ENCODE measurements at places on chromosomes 2 and 18.

- DNase-seq = no peak
Measured at GRCh38 chr2:68577183-68577582, 66.2 kb upstream of the PROKR1 start.

DNA sequence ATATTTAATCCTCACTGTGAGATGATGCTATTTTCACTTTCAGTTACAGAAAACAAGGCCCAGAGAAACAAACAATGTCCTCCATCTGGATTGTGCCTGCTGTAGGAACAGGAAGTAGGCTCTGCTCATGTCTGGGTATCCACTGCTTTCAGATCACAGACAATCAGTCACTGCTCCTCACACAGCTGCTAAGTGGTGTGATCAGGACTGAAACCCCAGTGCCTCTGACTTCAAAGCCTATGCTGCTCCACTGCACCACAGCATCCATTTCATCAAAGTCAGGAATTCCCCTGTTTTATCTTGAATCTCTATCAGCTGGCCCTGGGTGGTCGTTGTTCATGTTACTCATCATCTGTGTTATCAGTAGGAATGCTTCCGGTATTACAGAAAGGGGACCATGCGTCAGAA is 303.8 kb upstream of the TRIB2 start:
- DNase-seq = peak; percentile 12

DNA sequence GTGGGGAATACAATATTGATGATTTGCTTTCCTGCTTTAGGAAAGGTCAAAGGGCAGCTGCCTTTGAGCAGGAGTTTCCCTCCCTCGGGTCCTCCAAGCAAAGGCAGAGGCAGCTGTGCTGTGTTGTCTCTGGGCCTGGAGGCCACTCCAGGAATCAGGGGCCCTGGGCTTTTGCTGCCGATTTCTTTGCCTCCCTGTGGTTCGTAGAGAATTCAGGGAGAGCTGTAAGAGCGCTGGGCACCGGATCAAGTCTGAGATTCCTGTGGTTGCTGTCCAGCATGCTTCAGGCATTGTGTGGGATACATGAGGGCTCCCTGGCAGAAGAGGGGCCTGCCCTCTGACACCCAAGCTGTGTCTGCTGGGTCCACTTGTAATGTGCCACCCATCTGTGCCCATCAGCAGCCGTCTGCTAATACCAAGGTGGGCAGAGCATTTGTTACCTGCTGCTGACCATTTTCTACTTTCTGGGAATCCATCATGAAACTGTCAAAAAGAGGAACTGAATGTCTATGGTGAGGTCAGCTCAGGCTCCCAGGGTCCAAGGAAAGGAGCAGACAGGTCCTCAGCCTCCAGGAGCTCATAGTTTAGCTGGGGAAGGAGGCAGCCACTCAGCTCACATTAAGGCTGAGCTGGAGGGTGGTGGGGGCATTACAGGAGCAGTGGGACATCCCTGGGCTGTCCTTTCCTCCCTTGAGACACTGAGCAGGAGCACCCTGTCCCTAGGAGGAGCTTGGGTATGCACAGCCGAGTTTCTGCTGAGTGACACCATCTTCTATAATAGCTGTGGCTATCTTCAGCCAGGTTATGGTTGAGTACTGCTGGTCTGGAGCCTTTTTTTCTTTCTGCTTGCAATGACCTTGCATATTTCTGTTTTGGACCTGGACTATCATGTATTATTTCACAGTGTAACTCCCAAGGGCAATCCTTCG is 68.5 kb downstream of the CTIF start:
- DNase-seq = no peak

GRCh38 chr2:37616677-37617005 is 54.8 kb downstream of the CDC42EP3 start:
- no peak for DNase-seq

GRCh38 chr2:101815739-101816391 is 118.4 kb downstream of the MAP4K4 start:
- DNase-seq = no peak

GRCh38 chr18:61703508-61703907 is 189.3 kb downstream of the RNF152 start:
- no peak for DNase-seq

DNA sequence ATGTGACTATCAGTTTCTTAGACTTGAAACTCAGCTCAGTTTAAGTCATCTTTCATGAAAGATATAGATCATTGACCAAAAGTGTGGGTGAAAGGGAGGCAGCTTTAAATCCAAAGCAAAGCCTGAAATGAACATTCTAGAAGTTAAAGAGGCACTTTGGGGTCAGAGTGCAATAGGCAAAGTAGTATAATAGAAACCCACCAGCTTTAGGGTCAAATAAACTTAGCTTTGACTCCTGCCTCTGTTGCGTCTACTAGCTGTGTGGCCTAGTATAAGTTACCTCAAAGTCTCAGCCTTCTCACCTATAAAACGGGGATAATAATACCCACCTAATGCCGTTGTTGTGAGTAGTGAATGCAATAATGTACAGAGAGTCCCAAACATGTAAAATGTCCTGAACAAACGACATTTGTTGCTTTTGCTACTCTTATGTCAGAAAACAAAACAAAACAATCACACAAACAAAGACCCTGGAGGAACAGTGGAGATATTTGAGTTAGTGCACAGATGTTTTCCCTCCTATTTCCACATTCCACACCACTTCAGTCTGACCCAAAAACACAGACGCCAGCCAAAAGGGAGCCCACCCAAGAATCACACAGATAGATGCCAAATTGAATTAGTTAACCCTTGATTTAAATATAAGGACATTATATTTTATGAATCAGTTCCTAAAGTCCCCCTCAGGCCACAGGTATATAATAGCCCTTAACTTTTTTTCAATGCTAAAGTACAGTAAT is 657.0 kb downstream of the ARHGAP15 start:
- DNase-seq = no peak

DNA sequence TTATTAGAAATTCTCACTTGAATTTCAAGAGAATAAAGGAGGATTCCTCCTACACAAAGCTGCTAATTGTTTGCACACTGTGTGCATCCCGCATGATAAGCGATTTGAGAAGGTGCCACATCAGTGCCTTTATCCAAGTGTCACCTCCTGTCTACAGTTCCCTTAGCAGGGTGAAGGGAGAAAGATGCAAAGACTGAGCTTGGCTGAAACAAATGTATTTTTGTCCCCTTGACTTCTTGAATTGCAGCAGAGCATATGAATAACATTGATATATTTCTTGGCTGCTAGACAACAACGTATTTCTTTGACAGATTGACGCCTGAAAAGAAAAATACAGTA is 255.1 kb downstream of the NEDD4L start:
- DNase-seq = no peak

DNA sequence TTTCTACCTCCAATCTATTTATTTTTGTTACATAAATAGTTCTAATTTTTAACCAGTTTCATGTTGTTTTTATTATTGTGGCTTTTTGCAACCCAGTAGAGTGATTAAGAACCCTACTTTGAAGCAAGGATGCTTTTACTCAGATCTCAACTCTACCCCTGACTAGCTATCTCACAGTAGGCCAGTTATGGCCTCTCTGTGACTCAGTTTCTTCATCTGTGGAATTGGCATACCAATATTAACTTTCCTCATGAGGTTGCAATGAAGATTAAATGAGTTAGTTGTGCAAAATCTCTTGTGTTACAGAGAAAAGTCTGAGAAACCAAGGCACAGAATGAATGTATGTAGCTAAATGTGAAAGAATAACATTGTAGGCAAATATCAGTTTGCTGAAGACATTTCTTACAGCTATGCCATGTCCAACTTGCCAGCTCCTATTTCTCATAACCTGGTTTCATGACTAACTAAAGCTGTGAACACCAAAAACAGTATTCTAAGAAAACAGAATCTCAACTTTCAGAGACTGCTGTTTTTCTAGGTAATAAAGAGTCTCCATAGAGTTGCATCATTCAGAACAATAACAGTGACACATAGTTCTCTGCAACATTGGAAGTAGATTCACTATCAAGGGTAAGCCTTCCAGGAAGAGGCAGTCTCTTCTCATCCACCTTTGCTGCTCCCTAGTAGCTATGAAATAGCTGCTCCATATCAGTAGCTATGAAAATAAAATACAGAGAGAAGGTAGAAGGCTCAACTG is 33.2 kb upstream of the CYTIP start:
- no peak for DNase-seq

DNA sequence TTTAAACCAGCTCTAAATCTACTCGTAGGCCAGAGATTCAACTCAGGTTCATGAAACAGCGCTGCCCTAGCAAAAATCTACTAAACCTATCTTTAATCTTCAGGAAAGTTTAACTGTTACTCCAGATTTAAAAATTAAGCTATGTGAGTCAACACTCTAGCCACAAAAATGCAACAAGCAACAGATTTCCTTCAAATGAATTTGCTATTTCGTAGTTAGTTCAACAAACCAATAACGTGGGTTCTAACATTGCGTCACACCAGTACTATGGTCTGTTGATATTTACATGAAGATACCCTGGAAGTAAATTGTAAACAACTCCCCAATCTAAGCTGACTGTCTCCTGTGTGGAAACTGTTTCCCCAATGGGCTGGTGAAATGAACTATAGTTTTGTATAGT is 71.2 kb downstream of the FIGN start:
- DNase-seq = no peak

DNA sequence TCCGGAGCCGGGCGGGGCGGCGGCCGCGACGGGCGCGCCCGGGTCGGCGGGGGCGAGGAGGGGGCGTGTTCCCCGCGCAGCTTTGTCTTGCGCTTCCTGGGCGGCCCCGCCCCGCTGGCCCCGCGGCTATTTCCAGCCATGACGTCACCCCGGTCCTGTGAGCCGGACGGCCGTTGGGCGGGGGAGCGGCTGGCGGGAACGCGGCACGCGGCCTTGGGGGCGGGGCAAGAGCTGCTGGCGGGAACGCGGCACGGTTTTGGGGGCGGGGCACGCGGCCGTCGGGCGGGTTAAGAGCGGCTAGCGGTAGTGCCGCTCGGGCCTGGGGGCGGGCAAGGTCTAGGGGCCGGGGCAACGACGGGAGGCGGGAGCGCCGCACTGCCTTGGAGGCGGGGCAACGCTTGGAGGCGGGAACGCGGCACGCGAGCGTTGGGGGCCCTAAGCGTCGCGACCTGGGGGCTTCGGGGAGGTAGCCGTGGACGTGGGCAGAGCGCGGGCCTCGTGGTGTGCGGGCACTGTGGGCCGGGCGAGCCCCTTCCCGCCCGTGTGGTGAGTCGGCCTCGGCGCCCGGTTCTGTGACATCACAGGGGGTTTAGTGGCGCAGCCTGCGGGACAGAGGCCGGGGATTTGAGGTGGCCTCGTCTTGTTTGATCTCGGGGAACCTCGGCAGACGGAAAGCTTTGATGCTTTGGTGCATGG is 704 bp downstream of the KLF11 start:
- peak; percentile 96 for DNase-seq

DNA sequence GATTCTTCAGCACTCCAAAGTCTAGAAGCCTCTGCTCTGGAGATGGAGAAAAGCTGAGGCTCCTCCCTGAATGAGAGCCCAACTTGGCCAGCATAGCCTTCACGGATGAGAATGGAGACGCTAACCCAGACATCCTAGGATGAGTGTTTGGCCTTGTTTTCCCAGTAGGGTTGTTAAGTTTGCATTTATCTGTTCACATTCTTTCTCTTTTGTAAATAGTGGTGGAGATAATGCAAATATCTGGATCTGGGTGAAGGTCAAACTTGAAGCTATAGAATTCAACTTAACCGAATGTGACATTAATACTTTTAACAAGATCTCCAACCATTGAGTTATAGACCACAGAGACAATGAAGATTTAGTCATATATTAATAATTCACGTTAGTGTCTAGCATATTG is 53.4 kb upstream of the BZW1 start:
- no peak for DNase-seq

GRCh38 chr18:13725566-13726231 is 659 bp downstream of the FAM210A start:
- DNase-seq = no peak

- DNase-seq = no peak
Measured at GRCh38 chr2:18988631-18989232, 369.7 kb downstream of the OSR1 start.

DNA sequence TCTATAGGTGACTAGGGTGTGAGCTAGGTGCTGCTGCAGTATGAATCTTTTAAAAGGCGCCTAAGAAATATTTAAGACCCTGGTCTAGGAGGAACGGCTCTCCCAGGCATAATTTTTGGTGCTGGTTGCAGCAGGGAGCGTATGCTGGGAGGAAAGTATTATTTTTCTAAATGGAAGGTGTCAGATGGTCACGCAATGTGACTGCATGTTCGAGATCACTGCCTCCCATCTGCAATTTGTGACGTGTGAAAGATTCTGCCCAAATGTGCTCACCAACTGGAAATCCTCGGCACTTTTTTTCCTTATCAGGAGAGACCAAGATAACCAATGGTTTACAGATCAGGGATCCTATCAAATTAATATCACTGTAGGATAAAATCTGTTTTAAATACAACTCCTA is 95.6 kb upstream of the KLHL14 start:
- DNase-seq = no peak

- DNase-seq = no peak
Measured at GRCh38 chr18:57312346-57313144, 39.8 kb upstream of the ST8SIA3 start.

DNA sequence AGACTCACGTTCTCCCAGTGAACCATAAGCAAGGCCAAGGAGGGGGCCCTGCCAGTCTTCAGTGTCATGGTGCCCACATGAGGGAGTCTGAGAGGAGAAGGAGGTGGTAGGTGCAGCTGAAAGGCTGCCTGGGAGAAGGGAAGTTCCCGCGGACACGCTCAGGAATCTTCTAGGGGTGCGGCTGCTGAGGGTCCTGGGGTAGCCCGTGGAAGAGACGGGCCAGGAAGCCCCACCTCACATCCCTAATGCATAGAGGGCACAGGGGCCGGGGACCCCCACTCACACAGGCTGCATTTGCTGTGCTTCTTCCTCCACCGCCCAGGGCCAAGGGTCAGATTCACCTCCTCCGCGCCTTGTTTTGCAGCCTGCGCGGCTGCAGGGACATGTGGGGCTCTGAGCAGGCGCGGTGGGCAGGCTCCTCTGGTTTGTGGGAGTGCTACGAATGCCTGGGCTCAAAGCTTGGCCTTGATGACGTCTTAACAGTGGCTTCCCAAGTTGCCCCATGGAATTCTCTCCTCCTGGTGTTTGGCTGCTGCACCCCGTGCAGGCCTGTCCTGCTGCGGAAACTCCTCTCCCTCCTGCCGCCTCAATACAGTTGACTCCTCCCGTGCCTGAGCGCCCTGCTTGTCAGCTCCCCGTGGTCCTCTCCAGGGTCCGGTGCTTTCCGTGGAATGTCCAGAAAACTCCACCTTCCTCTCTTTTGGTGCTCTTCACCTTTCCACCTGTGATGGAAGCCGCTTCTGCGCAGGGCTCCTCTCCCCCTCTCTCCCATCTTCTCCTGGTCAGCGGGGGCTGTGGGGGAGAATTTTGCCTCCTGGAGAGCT is 95.7 kb downstream of the VAPA start:
- DNase-seq = no peak

- DNase-seq = no peak
Measured at GRCh38 chr18:58559427-58560186, 69.3 kb downstream of the ALPK2 start.

- DNase-seq = no peak
Measured at GRCh38 chr2:158724803-158725381, 70.2 kb upstream of the DAPL1 start.

- DNase-seq = no peak
Measured at GRCh38 chr2:191892391-191892790, 45.5 kb upstream of the CAVIN2 start.

DNA sequence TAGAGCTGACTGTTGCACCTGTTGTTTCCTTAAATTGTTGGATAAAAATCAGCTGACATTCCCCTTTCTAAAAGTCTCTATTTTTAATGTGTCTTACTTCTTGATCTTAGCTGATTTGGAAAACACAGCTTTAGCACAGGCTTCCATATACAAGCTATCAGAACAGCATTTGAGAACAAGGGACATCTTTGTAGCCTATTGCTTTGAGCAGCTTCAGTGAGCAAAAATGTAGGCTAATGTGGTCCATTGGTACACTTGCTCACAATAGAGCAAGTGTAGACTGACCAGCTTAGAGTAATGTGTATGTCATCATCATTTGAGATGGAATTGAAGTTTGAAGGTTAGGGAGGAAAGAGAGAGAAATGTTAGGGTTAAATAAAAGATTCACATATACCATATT is 7.0 kb downstream of the INPP1 start:
- DNase-seq = no peak
